Stimulated activated CD4-positive, alpha-beta T cell treated with anti-CD3 and anti-CD28 coated beads, Interleukin-1b, Interleukin-23, amount 100 ng/mL, for 1 hour (primary cell): ENCODE measurements at places on chromosomes 3 and 15.

DNA sequence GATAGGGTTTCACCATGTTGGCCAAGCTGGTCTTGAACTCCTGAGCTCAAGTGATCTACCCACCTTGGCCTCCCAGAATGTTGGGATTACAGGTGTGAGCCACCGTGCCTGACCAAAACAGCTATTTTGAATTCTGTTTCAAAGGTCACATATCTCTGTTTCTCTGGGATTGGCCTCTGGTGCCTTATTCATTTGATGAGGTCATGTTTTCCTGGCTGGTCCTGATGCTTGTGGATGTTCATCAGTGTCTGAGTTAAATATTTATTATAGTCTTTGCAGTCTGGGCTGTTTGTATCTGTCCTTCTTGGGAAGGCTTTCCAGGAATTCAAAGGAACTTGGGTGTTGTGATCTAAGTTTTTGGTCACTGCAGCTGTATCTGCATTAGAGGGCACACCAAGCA lies 5.1 kb downstream of the PATL2 start:
- DNase-seq = no peak

DNA sequence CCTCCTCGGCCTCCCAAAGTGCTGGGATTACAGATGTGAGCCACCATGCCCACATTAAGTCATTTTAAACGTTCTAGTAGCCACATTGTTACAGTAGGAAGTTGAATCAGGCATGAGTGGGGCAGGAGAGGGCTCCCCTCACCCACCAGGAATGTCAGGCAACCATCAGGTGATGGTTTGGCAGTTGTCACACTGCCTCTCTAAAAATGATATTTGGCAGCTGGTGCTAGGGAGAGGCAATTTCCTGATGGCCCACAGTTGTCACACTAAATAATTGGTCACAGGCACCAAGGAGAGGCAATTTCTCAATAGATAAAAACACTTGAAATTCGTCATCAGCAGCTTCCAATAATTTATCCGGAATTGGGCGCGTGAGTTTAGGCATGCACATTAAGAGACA lies 79.2 kb upstream of the ABHD2 start:
- no peak for DNase-seq

GRCh38 chr15:45121020-45121419 lies 6.9 kb downstream of the DUOXA2 start:
- DNase-seq = no peak

DNA sequence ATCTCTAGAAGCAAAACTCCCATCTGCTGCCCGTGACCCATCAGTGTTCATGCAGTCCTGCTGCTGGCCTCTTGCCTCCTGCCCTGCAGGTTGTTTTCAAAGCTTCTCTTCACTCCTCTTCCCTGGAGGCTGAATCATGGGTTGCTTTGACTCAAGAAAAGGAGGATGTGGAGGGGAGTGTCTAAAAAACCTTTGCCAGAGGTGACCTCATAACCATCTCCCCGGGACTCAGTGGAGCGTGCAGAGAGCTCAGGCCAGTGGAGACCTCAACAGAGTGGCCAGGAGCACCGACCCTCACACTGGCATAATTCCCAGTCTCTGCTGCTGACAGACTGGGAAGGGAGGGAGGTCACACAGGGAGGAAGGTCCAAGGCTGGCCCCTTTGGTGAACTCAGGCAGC lies 60.9 kb upstream of the ITGA11 start:
- no peak for DNase-seq

GRCh38 chr3:62013951-62014350 lies 359.4 kb downstream of the FEZF2 start:
- DNase-seq = no peak

GRCh38 chr3:38967693-38967989 lies 84.1 kb downstream of the SCN11A start:
- DNase-seq = no peak

GRCh38 chr15:98943601-98944151 lies 63.9 kb downstream of the PGPEP1L start:
- DNase-seq = no peak

- no peak for DNase-seq
Measured at GRCh38 chr3:55690726-55691125, 203.6 kb upstream of the WNT5A start.

GRCh38 chr3:123595396-123596180 lies 10.7 kb upstream of the HACD2 start:
- DNase-seq = no peak

DNA sequence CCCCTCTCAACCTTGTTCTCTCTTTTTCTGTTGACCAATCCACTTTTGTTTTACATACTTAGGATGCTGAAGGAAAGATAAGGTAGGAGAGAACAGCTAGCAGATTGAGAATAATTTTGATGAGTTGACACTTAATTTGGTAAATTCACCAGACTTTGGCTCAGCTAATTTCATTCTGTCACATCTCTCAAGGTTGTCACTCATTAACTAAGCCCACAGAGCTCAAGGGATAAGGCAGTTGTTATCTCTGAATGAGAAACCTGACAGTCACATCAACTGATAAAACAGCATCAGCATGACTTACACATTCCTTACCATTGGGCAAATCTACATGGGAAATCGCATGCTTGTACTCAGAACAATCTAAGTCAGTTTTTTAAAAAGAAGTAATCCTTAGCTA lies 591.4 kb downstream of the NLGN1 start:
- DNase-seq = no peak

- DNase-seq = no peak
Measured at GRCh38 chr3:112963683-112964082, 11.2 kb downstream of the CD200R1 start.

- no peak for DNase-seq
Measured at GRCh38 chr3:184241447-184242296, 7.1 kb downstream of the ALG3 start.

DNA sequence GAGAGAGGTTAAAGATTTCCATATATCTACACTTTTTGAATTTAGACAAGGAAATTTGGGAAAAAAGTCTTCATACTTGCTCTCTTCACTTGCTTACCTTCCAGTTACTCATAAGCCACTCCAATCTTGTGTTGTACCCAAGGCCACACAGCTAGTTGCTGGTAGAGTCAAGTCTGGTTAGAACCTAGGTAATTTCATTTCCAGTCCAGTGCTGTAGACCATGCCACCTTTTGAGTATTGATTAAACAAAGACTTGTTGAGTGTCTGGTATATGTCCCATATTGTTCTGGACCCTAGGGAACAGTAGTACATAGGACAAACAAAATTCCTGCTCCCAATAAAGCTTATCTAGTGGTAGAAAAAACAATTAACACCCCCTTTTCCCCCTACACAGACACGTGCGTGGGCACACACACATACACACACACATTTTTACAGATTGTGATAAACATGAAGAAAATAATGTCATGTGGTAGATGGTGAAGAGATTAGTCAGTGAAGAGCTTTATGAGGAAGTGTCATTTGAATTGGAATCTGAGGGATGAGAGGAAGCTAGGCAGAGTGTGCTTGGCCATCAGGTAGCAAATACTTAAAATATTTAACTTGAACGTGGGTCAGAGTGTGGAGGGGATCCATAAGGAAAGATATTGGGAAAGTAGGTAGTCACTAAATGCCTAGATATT lies 2.1 kb downstream of the CMC1 start:
- DNase-seq = no peak

GRCh38 chr15:35168464-35168863 lies 83.4 kb upstream of the NANOGP8 start:
- no peak for DNase-seq

- DNase-seq = no peak
Measured at GRCh38 chr3:165446555-165446954, 250.4 kb upstream of the SLITRK3 start.

DNA sequence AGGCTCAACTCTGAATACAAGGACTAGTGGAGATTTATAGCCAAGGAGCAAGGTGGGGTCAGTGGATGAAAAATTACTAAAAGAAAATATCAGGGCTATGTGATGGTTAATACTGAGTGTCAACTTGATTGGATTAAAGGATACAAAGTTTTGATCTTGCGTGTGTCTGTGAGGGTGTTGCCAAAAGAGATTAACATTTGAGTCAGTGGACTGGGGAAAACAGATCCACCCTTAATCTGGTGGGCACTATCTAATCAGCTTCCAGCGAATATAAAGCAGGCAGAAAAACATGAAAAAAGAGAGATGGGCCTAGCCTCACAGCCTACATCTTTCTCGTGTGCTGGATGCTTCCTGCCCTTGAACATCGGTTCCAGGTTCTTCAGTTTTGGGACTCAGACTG lies 14.4 kb upstream of the SENP7 start:
- no peak for DNase-seq

DNA sequence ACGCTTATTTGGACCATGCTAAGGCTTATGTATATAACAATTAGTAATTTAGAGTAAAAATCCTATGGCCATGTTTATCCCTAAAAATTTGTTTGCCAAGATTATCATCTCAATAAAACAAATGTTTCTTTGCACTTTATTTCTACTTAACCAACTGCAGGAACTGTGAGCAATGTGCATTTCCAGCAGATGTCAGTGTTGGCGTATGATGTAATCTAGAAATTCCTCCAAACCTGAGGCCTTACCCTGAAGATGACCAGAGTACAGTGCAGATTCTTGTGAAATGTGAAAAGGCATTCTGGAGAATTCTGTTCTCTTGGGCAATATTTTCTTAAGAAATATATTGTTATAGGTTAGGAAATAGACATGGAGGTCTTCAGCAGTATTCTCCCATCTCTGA lies 205.9 kb downstream of the MBNL1 start:
- DNase-seq = no peak

DNA sequence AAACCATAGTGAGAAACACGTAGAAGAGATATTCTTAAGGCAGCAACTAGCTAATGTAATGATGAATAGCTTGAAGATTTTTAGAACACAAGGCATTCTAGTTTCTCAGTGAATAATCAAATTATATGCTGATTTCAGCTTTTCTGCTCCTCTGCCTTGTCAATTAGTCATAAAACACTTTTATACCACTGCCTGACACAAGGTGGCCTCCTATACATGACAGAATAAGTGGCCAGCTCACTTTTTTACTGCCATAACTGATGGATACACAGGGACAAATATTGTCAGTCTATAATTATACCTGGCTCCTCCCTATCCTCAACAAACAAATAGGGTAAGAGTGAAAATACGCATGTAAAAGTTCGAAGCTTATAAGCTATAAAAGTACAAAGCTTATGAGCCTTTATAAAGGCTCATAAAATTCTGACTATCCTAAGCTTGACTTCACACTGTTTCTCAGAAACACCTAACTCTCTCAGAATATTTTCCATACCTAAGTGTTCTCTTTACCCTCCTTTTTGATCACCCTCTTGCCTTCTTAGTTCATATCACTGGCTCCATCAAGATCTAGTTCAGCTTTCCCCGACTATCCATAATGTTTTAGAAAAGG lies 81.6 kb downstream of the HERC1 start:
- peak; percentile 10 for DNase-seq

- no peak for DNase-seq
Measured at GRCh38 chr15:74167891-74168331, 5.6 kb upstream of the ISLR start.

- DNase-seq = no peak
Measured at GRCh38 chr3:109072194-109072593, 45.7 kb downstream of the MORC1 start.

DNA sequence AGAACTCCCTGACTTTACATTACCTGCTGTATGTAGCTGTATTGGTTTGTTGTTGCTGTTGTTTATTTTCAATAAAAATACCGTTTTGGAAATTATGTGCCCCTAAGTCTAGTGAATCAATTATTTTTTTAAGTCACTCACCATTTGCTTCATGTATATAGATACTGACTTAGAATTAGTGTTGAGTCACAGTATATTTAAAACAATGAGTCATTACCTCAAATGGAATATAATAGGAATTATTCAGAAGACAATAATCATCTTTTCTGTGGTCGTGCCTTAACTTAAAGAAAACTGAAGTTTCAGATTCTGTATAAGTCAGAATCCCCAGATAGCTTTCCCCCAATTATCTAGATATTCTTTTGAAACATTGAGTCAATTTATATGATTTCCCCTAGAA lies 21.0 kb upstream of the ALDH1A2 start:
- DNase-seq = no peak

GRCh38 chr3:81744366-81744765 lies 17.1 kb downstream of the GBE1 start:
- no peak for DNase-seq

- no peak for DNase-seq
Measured at GRCh38 chr15:42385206-42385979, 26.1 kb downstream of the CAPN3 start.

- no peak for DNase-seq
Measured at GRCh38 chr15:50028326-50028725, 90.7 kb downstream of the ATP8B4 start.

DNA sequence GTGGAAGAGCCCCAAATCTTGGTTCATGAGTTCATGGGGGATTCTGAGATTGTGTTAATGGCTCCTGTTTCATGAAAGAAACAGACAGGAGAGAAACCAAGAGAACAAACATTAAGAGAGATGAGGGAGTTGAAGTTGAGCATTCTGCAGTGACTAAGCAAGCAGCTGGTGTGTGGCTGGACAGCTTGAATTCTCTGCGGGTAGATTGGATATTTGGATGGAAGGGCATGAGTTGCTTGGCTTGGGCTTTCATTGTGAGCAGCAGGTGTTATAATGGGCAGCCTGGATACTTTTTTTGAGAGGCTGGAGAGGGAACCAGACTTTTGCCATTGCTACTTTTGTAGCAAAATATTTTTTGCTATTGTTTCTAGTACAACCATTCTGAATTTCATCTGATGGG lies 346.8 kb upstream of the SATB1 start:
- no peak for DNase-seq

DNA sequence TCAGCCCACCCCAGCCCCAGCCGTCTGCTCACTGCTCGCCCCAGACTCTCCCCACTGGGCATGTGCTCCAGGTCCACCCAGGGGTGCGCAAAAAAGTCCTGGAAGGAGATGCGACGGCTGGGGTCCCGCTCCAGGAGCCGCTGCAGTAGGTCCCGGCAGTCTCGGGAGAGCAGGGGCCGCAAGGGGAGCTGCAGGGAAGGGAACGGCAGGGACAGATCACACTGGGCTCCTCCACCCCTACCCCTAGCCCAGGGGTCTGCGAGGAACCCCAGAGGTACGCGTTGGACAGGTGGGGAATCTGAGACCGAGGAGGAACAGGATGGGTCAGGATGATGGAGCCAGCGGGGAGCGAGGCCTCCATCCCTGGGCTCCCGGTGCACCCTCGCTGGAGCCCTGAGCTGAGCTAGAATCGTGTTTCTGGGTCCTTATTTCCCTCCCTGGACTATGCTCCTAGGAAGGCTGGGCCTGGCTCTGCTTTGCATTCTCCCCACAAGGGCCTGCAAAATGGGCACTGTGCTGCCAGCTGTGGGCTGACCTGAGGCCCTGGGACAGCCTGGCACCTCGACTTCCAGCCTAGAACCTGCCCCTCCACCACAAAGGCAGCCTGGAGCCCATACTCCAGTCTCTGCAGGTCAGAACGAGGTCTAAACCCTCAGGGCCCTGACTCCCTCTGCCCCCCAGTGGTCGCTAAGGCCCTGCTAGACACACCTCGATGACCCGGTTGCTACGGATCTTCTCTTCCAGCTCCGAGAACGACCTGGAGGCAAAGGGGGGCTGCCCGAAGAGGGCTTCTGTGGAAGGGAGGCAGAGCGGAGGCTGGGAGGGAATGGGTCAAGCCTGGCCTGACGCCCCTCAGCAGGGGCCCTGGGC lies 3.2 kb downstream of the ULK3 start:
- DNase-seq = no peak
